ENCODE measurements at places on chromosomes 11 and 22.

DNA sequence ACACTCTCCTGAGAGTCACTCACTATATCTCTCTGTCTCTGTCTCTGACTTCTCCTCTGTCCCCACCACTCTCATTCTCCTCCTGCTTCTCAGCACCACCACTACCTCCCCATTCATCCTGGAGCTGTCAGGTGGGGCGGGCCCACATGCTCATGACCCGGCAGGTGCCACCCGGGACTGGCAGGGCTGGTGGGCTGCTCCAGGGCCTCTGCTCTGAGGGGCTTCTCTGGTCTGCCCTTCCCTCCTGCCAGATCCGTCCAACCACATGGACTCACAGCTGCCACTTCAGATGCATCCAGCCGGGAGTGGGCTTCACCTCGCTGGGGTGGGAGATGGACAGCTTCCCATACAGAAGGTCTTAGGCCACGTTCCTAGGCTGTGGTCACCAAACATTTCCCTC, 4.8 kb upstream of the EMID1 start:
- no peak for DNase-seq

GRCh38 chr11:104725796-104726408, 172.4 kb downstream of the CASP12 start:
- DNase-seq = no peak

DNA sequence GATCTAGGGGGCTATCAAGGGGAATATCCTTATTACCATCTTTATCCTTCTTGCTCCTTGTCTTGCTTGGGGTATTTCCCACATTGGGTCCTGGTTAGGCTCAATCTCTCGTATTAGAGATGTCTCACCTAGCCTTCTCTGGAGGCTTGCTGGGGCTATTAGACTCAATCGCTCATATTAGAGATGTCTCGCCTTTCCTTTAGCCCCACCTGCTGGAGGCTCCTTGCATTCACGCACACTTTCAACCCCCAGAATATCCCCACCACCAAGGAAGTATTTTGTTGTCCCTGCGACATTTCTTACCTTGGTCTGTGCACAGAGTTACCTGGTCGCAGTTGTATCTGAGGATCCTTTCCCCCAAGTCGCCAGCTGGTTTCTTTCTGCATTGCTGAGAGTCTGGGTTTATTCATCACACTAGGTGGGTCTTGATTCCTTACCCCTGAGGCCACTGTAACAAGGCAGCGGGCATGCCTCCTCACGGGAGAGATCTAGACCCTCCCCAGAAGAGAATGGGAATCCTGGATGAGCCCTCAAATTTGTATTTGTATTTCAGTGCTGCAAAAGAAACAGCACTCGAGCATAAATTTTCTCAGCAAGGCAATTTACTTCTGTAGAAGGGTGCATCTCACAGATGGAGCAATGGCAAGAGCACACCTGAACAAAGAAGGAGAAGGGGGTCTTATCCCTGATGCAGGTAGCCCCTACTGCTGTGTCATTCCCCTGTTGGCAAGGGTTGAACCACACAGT, 15.9 kb upstream of the HYLS1 start:
- peak; percentile 16 for DNase-seq

- no peak for DNase-seq
Observed at GRCh38 chr22:19643448-19644313, 70.6 kb upstream of the SEPTIN5 start.

- no peak for DNase-seq
Observed at GRCh38 chr11:5666402-5666793, 18.5 kb downstream of the TRIM5 start.

DNA sequence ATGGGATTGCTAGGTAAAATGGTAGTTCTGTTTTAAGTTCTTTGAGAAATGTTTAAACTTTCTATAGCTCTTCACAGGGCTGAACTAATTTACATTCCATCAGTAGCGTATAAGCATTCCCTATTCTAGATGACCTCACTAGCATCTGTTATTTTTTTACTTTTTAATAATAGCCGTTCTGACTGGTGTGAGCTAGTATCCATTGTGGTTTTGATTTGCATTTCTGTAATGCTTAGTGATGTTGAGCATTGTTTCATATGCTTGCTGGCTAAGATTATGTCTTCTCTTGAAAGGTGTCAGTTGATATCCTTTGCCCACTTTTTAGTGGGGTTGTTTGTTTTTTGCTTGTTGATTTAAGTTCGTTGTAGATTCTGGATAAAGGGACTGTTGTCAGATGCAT, 35.9 kb downstream of the MMP27 start:
- DNase-seq = no peak

GRCh38 chr11:100876815-100877520, 189.9 kb downstream of the ARHGAP42 start:
- peak; percentile 91 for DNase-seq

GRCh38 chr11:109641549-109641948, 219.6 kb downstream of the C11orf87 start:
- peak; percentile 6 for DNase-seq
